ENCODE measurements at places on chromosomes 5 and 9.

GRCh38 chr5:173331287-173331686 lies 3.1 kb upstream of the STC2 start:
- no peak for DNase-seq

- DNase-seq = no peak
These were observed 143.7 kb upstream of the IRX2 start for GRCh38 chr5:2895196-2895595.

DNA sequence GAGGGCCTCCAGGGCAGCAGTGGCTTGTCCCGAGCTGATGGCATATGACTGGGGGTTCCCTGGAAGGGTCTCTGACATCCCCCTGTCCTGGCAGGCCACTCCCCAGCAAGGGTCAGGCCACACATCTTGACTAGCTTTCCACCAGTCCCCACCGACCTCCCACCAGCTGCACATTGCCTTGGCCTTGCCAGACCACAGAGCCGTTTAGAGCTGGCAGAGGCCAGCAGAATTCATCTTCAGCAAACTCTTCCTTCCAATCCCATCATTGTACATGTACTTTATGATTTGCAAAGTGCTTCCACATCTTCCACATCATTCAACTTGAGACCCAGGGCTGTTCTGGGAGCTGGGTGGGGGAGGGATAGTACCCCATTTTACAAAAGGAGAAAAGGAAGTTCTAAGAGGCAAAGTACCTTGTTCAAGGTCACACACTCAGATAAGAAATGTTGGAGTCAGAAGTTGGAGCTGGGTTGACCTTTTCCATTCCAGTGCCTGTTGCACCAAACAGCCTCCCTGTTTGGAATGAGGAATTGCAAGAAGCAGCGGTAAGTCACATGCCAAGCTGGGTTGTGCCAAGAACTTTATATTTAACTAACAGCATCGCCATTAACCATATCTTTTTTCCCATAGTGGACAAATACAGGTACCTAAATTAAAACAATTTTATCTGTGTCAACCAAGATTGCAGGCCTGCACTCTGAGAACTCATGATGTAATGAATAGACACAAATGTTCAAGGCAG lies 25.8 kb upstream of the COL15A1 start:
- DNase-seq = no peak

DNA sequence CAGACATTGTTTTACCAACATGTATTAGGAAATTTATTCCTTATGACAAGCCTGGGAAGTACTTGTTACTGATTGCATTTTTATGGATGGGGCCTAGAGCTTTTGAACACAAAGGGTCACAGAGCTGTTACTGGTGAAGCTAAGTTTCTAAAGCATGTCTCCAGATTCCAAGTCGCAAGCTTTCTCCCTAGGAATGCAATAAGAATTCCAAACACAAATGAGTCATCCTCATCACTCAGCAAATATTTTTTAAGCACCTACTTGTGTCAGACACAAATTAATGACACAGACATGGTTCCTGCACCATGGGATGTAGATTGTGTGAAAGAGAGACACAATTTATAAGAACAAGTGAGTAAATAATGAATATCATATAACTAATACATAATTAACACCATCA lies 11.0 kb upstream of the SH3RF2 start:
- DNase-seq = no peak

DNA sequence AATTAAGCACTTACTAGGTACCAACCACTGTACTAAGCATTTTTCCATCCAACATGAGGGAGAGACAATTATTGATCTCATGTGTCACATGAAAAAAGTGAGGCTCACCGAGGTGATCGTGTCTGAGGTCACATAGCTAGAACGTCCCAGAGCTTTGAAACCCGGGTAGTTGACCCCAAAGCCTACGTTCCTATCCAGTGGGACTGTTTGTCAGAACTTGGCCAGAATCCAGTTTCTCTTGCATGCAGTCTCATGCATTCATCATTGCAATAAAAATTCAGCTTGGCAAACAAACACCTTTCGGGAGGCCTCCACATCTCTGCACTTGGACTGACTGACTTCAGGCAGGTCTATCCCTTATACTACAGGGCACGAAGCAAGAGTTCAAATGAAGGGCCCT lies 23.4 kb upstream of the FAT2 start:
- DNase-seq = no peak

GRCh38 chr9:447230-448025 lies 232.8 kb downstream of the DOCK8 start:
- peak; percentile 32 for DNase-seq

- DNase-seq = no peak
These were observed 157.1 kb downstream of the PBX3 start for GRCh38 chr9:125904155-125904851.

- no peak for DNase-seq
These were observed 25.7 kb downstream of the FRMPD1 start for GRCh38 chr9:37676411-37676830.

- DNase-seq = no peak
These were observed 136.4 kb downstream of the PIP5K1B start for GRCh38 chr9:68841276-68842052.

GRCh38 chr9:90882991-90883600 lies 81.5 kb downstream of the SYK start:
- no peak for DNase-seq

DNA sequence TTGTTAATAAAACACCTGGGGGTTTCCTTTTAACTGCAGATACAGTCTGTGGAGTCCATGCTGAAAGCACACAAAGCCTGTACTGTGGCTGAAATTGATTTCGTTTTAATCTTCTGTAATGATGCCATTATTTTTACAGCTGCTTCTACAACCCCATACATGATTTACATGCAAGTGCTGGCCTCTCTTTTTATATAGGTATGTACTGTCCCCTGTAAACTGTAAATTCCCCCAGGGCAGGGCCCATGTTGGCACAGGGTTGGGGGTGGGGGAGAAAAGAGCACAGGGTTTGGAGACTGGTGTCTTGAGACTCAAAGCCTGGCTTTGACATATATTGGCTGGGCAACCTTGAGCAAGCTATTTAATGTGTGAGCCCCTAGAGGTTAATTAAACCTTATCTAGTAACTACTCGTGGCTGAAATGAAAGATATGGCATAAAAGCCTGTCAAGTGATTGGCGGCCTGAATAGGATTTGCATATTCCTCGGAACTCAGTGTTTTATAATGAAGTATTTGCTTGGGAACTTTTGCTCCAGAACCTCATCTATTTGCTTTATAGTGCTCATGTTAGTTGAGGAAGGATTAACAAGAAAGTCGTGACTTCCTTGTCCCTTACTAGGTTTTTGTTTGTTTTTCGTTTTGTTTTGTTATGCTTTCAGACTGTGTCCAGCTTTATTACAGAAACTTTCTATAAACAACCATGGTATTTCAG lies 34.0 kb downstream of the KLF4 start:
- DNase-seq = no peak

DNA sequence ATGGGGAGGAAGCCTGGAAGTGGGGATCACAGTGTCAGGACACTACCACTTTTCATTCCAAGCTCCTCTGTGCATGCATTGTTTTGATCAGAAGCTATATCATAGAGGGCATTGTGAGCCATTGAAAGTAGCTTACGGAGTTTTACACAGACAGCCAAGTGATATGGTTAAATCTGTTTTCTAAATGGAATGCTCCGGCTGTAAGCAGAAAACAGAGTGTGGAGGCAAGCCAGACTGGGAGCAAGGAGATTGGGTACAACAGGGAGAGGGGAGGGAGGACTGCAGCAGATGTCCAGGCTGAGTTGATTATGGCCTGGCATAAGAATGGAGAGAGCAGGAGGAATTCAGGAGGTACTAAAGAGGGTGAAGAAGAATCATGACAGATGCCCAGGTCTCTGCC lies 15.5 kb upstream of the SOWAHA start:
- no peak for DNase-seq

- no peak for DNase-seq
These were observed 968.8 kb downstream of the TLE1 start for GRCh38 chr9:80720579-80720978.

DNA sequence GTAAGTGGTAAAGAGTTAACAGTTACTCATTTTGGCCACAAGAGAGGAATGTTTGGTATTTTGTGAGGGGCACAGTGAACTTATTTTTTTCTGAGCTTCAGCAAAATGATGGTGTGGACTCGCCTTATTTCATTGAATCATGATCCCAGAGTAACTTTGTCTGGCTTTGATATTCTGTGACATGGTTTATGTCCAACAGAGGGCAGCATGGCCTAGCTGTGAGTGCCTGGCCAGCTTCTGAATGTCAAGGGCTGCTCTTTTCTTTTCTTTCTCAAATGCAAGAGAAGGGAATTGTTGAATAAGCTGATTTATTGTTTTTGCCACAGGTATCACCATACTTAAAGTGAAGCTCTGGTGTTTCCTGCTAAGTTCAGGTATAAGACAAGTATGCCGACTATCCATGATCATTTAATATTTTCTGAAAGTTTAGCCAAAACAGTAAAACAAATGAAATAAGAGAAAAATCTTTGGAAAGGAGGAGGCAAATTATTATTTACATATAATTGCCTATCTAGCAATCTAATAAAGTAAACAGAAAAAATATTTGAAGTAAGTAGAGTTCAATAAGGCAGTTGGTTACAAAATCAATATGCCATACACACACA lies 31.7 kb downstream of the MRPL22 start:
- DNase-seq = no peak

DNA sequence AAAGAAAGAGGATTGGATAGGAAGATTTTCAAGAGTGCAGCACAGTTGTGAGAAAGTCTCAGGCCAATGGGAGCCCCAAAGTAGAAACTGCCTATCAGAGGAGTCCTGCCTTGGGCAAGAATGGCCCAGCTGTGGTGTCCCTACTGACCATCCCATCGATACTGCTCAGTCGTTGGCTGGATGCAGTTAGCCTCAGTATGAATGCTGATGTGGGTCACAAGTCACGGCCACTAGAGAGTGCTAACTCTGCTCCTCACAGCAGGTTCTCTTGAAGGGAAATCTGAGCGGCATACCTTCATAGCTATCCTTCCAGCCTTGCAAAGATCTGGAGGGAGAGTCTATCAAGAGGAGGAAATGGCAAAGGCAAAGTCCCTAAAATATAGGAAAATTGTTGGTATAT lies 11.6 kb upstream of the CETN3 start:
- no peak for DNase-seq
